ENCODE measurements at places on chromosomes 4 and X.

GRCh38 chr4:142663828-142664227 is 182.3 kb downstream of the INPP4B start:
- no peak for DNase-seq

DNA sequence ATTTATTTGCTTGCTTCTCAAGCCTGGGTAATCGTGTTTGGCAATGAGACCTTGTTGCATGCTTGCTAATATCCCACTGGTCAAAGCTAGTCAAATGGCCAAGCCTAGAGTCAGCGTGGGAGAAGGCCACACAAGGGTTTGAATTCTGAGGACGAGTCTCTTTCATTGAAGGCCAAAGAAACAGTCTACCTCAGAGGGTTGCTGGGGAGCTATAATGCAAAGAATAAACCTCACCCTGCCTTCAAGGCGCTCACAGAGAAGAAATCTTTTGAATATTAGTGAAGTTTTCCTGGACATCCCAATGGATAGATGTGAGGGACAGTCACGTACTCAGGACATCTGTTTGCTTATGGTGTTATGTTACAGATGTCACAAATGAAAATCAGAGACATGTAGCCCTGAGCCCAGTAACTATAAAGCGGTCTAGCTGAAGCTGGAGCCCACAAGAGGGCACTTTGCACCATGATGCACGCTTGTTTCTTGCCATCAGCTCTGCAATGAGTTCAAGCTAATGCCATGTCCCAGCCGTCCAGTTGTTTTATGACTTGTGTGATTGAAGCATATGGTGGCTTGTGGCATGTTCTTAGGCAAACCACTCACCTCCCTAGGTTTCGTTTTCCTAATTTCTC is 1.1 kb upstream of the TLR3 start:
- peak; percentile 50 for DNase-seq

DNA sequence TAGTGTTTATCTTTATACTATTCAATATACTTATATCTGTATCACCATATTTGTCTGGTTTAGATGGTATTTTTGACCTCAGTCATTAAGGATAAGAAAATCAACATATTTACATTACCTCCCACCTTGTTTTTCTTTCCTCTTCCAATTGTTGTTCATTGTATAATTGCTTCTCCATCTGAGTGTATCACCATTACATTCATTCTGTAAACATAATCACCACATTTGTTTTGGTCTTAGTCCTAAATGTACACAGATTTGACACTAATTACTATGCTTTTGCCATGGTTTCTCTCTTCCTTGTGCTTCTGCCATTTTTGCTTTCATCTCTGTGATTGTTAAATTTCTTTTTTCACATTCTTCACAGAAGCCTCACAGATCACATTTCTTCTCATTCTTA is 12.7 kb downstream of the ARMCX6 start:
- DNase-seq = no peak

DNA sequence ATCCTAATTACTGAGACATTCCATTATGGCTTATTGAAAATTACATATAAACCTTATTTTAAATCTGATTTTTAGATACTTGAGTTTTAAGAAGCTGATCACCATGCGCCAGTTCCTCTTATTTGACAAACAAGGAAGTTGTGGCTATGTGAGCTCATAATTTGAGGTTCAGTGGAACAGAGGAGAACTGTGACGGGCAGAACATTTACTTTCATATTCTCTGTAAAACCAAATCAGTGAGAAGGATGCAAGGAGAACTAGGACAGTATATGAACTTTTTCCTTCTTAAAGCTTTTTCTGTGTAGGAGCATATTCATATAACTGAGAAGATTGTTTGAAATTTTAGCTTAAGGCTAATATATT is 25.3 kb downstream of the STIM2 start:
- peak; percentile 78 for DNase-seq

GRCh38 chr4:16264798-16265197 is 38.5 kb upstream of the TAPT1 start:
- peak; percentile 54 for DNase-seq

- no peak for DNase-seq
Observed at GRCh38 chrX:19579485-19579884, 64.2 kb upstream of the MAP3K15 start.

DNA sequence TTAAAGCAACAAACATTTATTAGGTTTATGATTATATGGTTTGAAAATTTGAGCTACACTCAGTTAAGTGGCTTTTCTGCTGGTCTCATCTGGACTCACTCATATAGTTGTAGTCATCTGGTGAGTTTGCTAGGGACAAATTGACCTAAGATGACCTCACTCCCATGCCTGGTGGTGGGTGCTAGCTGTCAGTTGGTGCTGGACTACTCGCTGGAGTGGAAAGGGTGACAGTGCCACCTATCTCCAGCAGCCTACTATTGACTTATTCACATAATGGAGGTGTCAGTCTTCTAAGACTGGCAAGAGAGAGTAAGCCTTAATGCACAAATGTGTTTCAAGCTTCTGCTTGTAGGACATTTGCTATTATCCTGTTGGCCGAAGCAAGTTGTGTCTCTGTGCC is 88.2 kb downstream of the TASL start:
- DNase-seq = no peak

- no peak for DNase-seq
Observed at GRCh38 chrX:37470711-37471110, 100.8 kb upstream of the LANCL3 start.

- DNase-seq = no peak
Observed at GRCh38 chr4:26015133-26015651, 101.2 kb downstream of the SMIM20 start.

GRCh38 chr4:142169216-142169615 is 532.8 kb downstream of the IL15 start:
- no peak for DNase-seq

- DNase-seq = no peak
Observed at GRCh38 chr4:85993641-85994040, 366.2 kb downstream of the MAPK10 start.

GRCh38 chrX:21487832-21488231 is 113.6 kb downstream of the CNKSR2 start:
- DNase-seq = no peak

- DNase-seq = no peak
Observed at GRCh38 chr4:143021384-143021783, 163.3 kb upstream of the USP38 start.

GRCh38 chr4:173094739-173095421 is 73.7 kb upstream of the GALNT7 start:
- no peak for DNase-seq

DNA sequence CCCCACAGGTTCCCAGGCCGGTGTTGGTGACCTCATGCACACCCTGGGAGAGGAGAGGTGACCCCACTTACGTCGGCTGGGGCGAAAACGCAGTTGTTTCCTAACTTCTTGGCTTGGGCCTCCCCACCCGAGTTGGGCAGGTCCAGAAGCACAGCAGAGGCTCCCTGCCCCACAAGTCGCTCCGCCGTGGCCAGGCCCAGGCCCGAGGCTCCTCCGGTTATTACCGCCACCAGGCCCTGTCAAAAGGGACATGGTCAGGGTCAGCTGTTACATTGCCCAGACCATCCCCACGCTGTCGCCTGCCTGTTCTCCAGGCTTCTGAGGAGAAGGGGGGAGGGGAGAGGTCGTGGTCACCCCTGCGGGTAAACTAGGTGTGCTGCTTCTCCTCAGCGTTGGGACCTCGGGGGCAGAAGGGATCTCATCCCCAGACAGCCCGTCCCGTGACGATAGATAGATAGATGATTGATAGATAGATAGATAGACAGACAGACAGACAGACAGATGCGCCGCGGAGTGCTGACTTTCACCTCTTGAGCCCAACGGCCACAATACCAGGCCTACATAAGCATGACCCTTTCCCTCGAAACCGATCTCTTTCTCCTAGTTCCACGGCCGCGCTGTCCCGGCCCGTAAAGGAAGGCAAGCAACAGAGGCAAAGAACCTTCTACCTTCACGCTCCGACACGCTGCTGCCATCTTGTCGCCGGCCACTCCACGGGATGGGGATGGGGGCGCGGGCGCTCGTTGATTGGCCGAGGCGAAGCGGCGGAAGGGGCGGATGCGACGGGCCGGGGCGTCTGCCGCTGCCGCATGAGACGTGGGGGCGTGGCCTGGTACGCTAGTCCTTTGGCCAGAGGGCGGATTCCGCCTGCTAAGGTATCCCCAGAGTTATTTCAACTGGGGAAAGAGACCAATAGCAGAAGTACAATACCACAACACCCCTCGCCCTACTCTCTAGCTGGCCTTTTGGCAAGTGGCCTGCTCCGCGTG is at the start of gene HSD17B10:
Gene HSD17B10, minus strand, starts transcription at position 720 of the 989 bp plus-strand sequence. Its CDS starts 25 bp downstream, at position 695.
- DNase-seq = peak; percentile 83

GRCh38 chrX:76183289-76184049 is 10.6 kb downstream of the PBDC1 start:
- DNase-seq = no peak

GRCh38 chr4:48410812-48411211 is 69.5 kb downstream of the SLAIN2 start:
- DNase-seq = no peak

DNA sequence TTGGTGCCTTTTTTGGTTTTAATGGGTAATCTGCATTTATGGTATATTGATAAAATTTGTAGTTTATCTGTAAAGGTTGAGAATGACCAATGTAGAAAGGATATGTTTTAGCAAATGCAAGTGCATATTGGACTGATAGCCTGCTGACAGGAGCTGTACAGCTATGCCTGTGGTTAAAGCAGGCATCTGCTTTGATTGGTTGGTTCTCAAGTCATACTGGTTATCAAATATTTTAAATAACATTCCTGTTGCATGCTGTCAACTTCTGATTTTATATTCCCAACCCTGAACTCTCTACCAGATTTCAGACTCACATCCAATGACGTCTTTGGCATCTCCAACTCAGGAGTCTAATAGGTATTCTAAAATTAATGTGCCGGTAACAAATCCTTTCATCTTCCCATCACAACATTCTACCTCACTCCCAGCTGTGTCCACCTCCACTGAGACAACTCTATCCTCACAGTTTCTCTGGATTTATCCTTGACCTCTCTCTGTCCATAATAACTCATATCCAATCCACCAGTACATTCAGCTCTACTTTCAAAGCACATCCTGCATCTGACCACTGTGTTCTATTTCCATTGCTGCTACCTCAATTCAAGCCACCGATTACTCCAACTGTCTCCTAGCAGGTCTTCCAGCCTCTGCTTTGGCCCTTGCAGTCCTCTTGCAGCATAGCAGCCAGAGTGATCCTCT is 125.7 kb downstream of the CAMK2D start:
- no peak for DNase-seq

DNA sequence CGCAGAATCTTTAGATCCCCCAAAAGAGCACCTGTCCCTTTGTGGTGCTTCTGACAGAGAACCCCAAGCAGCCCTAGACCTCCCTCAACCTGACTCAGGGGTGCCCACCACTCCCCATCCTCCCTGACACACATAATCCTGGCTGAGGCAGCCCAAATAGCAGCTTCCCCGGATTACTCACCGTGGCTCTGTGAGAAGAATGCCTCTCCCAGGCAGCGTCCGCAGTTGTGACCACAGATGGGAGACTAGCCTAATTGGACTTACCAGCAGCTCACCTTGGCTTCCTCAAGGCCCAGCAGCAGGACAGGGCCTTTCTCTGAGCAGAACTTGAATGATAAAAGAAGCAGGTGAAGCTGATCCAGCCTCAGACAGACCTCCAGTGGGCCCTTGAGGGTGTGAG is 10.3 kb upstream of the ODAPH start:
- DNase-seq = no peak

DNA sequence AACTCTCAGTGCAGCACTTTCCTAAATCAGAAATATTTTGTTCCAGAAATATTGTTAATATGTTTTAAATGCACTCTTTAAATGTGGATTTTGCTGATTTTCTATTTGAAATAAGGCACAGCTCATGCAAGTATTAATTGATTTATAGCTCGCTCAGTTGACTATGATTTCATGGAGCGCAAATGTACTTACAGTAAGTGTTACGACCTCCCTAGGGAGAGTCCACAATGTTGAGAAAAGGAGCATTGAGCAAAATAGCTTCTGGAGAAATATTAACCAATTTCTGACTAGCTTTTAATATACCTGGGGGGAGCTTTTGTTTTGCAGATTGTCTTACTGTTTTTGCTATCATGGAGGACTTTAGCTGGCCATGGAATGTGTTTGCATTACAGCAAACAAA is 1687.5 kb downstream of the STIM2 start:
- no peak for DNase-seq

GRCh38 chrX:129403974-129404669 is 119.2 kb downstream of the SMARCA1 start:
- no peak for DNase-seq

GRCh38 chrX:71098302-71098701 is 2.7 kb downstream of the FOXO4 start:
- peak; percentile 81 for DNase-seq

- DNase-seq = no peak
Observed at GRCh38 chr4:182014164-182014563, 229.0 kb upstream of the TENM3 start.

- DNase-seq = no peak
Observed at GRCh38 chrX:65392284-65392683, 142.3 kb downstream of the LAS1L start.

GRCh38 chr4:68267433-68267944 is 22.0 kb upstream of the TMPRSS11B start:
- no peak for DNase-seq

GRCh38 chr4:1253831-1254230 is 4.9 kb upstream of the CTBP1 start:
- DNase-seq = no peak

DNA sequence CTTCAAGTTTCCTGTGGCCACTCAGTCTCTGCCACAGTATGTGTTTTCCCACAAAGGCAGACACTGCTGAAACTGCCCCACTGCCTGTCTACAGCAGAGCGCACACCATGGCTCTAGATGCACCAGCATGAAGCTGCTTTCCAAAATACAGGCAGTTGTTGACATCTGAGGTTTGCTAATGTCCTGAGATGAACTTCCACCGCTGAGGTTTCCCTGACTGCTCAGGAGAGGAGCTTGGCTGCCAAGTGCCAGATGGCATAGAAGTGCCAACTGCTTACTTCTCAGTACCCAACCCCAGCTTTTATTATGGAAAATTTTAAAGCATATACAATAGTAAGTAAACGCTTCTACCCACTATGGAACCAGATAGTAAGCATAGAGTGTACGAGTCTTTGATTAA is 61.0 kb upstream of the EXOC1L start:
- no peak for DNase-seq

DNA sequence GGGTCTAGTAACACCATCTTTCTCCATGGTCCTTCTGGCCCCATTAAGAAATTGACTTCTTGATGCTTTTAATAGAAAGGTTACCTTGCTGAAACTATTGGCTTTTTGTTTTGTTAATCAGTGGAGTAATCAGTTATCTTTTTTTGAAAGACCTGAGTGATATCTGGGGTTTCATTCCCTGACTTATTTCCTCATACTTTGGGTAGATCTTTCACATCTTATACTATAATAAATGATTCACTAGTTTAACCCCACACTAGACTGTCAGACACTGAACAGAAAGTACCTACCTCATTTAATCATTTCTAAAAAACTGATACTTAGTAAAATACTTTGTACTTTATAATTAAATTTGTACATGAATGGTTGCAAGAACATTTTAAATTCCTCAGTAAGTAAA is 1021.1 kb downstream of the STIM2 start:
- no peak for DNase-seq

GRCh38 chrX:5791721-5792120 is 436.9 kb downstream of the NLGN4X start:
- DNase-seq = no peak
